ENCODE measurements at places on chromosomes 5 and 9.
A peak's percentile ranks its signal among the peaks of the same experiment; 100 is the strongest.

DNA sequence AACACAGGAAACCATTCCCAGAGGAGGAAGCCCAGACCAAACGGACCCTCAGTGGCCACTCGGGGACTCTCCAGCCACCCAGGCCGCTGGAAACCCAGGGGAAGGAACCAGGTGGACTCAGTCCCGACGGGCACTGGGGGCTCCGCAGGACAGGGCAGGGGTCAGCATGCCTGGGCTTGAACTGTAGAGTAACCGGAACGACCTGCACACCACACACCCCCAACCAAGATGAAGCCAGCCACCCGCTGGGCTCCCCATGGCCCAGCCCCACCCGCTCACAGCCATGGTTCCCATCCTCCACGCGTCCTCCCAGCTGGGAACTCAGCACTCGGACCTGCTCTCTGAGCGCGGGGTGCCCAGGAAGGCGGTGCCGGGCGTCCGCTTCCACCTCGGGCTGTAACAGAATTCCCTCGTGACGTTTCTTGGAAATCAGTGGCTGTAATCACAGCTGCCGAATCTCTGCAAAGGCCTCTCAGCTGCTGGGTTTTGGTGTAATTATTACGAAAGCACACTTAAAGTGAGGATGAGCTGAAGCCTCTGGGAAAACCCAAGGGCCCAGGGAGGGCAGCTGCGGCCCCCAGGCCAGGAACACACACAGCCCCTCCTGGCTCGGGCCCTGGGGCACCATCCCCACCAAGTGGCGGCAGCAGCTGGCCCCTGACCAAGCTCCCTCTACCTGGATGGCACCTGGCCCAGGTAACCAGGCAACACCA is 13.8 kb downstream of the NACC2 start:
- no peaks in the 10 kb centered on the region for H3K36me3 ChIP-seq
- H3K4me3 ChIP-seq = no peak overlapping the region
- H3K4me1 ChIP-seq = no peaks in the 10 kb centered on the region
- H3K27ac ChIP-seq = 0 out of 2 replicates have a peak overlapping the region, but pooled peaks have one; percentile 49
- no peak for DNase-seq

DNA sequence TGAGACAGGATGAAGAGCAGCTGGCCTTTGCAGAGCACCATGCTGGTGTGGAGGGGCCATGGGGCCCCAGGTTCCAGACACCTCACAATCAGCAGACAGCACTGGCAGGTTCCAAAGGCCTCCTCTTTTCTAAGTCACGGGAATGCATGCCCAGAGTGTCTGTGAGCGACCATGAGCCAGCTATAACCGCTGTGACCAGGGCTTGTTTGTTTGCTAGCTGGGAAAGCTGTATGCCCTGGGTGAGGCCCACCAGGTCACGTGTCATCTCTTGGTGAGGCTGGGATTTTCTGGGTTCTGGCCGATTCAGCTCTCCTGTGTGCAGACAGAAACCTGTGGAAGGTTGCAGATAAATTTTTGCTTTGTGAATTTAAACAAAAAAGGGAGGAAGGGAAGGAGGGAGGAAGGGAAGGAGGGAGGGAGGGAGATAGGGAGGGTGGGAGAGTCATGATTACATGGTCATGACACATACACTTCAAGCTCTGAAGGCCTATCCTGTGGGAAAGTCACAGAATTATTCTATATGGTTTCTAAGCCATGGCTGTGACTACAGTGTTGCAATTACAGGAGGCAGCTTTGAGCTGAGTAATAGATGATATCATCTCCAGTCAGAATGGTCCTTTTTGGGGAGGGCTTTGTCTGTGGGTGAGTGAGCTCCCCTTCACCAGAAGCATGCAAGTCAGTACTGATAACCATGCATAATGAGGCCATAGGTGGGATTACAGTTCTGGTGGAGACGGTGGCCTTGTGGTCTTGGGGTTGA is 37.2 kb downstream of the PAPPA start:
- H3K4me3 ChIP-seq = no peak overlapping the region
- H3K36me3 ChIP-seq = no peaks in the 10 kb centered on the region
- DNase-seq = no peak
- peaks cover 14% of the 10 kb centered on the region for H3K27me3 ChIP-seq
- H3K27ac ChIP-seq = no peak overlapping the region

- no peaks in the 10 kb centered on the region for H3K4me1 ChIP-seq
- H3K36me3 ChIP-seq = no peaks in the 10 kb centered on the region
- no peak for DNase-seq
- H3K27ac ChIP-seq = no peak overlapping the region
- no peak overlapping the region for H3K4me3 ChIP-seq
Observed at GRCh38 chr9:114827641-114828302, 21.9 kb upstream of the TNFSF15 start.

DNA sequence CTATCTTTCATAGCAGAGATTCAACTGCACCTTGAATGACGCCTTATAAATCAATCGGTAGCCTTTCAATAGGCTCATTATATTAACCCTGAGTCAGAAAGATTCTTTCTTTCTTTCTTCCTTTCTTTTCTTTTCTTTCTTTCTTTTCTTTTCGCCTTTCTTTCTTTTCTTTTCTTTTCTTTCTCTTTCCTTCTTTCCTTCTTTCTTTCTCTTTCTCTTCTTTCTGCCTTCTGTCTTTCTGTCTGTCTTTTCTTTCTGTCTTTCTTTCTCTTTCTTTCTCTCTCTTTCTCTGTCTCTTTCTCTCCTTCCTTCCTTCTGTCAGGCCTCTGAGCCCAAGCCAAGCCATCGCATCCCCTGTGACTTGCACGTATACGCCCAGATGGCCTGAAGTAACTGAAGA is 86.0 kb upstream of the CLINT1 start:
- peaks cover 45% of the 10 kb centered on the region for H3K4me1 ChIP-seq
- H3K4me3 ChIP-seq = no peak overlapping the region
- no peaks in the 10 kb centered on the region for H3K36me3 ChIP-seq
- DNase-seq = no peak
